ENCODE measurements at places on chromosomes 6 and 20.

DNA sequence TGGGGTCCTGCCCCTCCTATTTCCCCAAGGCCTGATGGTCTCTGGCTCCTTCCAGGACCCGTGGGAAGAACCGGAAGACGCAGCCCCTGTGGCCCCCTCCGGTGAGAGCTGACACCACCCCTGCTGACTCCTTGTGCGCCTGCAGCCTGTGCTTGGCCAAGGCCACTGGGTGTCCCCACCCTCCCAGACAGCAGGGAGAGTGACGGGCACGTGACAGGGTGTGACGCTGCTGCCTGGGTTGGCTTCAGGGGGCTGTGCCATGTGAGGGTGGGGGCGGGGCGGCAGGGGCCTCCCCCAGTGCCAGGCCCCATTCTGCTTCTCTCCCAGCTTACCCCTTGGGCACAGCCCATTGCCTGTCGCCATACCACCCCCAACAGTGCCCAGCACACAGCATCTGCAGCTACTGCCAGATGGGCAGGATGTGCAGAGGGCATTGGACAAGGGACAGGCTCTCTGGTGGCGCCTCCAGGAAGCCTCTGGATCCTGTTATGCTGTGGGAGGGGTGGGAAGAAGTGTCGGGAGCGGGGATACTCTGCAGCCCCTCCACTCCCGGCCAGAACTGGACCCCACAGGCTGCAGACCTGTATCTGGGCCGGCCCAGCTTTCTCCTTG lies 2.9 kb downstream of the BIRC7 start:
- no peak for DNase-seq

DNA sequence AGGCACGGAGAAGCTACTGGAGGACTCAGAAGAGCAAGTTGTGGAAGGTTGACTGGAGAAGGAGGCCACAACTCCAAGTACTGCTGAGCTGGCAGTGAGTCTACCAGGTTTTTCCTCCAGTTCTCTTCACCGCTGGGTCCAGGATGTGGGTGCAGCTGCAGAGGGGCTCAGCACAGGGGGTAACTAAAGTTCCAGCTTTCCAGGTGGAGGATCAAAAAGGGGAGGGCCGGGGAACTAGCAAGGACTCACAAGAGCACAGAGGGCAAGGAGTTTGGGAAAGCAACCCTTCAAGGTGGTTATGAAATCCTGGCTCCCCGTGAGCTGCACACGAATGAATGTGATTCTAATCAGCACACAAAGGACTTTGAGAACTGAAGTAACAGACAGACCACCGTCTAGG lies 194.2 kb upstream of the GMDS start:
- DNase-seq = no peak

GRCh38 chr6:46876126-46876525 lies 45.6 kb downstream of the ADGRF5 start:
- DNase-seq = no peak

GRCh38 chr6:96213784-96214183 lies 198.0 kb downstream of the FUT9 start:
- DNase-seq = no peak

DNA sequence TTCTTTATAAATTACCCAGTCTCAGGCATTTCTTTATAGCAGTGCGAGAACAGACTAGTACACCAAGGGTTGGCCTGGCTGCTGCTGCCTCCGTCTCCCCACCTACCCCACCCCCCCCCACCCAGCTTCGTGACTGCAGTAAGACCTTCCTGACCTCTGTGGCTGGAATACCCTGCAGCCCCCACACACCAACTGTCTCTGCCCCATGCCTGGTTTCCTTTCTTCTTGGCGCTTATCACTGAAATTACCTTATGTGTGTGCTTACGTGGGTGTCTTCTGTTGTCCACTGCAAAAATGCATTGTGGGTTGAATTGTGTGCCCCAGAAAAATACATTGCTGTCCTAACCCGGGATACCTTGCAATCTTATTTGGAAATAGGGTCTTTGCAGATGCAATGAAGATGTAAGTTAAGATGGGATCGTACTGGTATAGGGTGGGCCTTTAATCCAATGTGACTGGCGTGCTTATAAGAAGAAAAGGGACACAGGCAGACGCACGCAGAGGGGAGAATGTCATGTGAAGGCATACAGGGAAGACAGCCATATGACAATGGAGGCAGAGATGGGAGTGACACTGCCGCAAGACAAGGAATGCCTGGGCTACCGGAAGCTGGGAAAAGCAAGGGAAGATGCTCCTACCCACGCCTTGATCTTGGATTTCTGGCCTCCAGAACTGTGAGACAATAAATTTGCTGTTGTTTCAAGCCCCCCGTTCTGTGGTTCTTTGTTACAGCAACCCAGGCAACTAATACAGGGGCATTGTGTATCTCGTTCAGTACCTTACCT lies 15.4 kb downstream of the SYNJ2 start:
- no peak for DNase-seq

GRCh38 chr6:92753956-92754355 lies 665.4 kb downstream of the EPHA7 start:
- no peak for DNase-seq

DNA sequence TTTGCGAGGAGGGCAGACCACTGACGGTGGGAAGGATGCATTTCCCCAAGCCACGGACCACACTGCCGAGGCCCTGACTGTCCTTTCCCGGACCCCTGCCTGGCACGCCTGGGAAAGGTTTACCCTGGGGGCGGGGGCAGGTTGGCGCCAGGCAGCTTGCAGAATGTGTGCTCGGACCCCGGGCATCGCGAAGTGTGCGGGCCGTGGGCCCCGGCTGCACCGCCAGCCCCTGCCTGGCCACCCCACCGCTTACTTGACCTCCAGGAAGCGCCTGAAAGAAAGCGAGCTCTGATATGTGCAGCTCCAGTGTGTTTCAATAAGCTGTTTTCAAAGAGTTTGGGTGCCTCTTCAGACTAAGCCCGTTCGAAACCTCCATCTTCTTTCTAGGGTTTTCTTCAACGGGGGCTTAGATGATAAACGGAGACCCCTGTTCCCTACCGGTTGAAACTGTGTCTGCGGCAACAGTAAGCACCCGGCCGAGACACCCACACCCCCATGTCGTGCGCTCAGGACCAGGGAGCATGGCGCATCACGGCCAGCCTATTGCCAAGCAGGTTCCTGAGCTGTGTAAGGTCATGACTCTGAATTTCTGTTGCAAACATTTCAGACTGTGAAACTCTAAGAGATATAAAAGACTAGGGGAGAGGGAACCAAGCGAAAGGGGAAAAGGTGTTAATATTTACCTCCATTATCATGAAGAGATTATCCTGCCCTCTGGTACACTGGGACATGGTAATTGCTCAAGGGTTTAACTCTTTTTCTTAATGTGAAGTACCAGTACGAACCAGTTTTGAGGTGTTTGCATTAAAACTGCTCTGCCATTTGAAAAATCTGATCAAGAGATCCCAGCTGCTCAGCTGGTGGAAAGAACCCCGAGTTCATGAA lies 231.2 kb upstream of the FOXQ1 start:
- DNase-seq = no peak

Measured in activated CD4-positive, alpha-beta T cell treated with anti-CD3 and anti-CD28 coated beads for 4 hours (primary cell).